Activated CD4-positive, alpha-beta T cell treated with anti-CD3 and anti-CD28 coated beads for 4 hours (primary cell): ENCODE measurements at places on chromosomes 13 and 19.

DNA sequence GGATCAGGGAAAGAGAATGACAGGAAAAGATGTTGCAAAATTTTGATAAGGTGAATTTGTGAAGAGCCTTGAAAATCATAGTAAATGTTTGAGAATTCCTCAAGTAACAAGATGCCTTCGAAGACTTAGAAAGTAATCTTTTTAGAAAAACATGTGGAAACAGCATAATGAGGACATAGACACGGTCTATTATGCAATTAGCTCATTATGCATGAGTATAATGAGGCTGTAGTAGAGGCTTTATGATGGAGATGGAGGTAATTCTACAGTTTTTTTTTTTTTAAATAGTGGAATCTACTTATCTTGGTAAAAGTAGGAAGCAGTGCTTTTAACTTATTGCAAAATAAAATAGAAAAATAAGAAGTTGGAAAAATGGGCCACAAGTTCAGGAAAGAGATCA is 1329.1 kb upstream of the SPRY2 start:
- no peak for DNase-seq

GRCh38 chr13:46354156-46355087 is 32.6 kb downstream of the RUBCNL start:
- DNase-seq: no peak

DNA sequence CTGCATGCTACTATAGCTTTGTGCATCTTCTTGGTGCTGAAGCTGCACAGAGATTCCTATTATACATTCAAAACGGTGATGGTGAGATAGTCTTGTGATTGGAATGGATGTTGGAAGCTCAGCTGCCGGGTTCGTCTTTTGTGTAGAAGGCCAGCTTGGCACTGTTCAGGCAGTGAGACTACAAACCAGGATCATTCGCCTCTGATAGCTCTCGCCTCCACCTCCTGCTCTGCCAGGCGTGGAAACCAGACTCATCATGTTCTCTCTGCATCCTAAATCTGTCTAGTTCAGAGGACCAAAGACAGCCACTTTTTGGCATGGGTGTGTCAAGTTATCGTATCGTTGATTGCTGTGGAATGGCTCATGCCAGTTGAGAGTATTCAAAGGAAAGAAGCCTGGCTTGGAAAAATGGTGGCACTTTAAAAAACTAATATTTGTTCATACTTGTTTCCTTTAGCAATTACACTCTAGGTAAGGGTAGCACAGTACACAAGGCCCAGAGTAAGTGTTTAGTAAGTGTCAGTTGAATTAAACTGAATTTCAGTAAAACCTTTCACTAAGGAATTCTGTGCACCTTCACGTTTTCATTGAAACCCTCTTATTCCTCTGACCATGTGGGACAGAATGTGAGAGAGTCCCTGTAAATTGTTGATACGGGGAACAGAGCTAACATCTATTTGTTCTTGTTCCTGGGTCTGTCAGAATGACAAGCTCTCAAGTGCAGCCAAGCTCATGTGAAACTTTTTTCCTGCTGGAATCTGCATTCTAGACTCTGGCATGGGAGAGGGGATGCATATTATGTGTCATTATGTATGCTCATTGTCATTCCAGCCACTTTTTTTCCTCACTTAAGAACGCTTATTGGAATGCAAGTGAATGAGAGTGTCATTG is 69.8 kb downstream of the DPY19L3 start:
- no peak for DNase-seq

DNA sequence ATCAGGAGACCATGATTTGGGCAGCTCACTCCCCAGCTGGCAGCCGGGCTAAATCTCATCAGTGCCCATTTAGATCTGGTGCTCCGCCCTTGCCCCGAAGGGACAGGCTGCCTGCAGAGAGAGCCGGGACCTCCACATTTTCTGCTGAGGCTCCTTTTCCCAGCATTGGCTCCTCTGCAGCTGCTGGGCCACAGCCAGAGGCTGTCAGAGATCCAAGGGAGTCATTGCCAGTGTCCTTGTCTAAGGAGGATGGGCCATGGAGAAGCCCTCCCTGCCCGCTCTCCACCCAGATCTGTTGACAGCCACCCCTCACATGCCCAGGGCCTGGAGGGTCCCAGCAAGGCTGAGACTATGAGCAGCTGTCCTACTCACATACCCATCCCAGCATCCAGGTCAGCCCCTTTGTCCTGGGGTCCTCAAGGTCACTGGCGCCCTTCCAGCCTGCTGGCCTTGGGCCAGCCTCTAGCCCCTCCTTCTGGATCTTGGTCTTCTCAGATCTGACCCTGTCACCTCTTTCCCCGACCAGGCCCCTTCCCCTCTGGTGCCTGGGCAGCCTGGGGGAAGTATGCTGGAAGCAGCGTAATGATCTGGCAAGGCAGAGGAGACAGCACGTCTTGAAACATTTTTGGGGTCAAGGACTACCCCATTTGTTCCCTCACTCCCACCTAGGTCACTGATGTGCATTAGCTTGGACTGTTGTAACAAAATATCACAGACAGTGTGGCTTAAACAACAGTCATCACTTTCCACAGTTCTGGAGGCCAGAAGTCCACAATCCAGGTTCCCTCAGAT is 7.9 kb downstream of the PIN1 start:
- DNase-seq: no peak

DNA sequence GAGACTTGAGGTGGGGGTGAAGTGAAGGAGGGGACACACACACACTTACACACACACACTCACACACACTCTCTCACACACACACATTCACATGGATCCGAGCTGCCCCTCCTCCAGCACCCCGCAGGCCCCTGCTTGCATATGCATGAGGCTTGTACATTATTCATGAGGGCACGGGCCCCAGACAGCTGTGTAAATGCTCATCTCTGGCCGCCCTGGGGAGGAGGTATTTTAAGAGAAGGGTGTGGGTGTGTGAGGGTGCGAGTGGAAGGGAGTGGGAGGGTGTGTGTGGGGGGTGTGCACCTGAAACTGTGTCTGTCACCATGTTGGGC is 2.4 kb downstream of the NCAN start:
- no peak for DNase-seq

DNA sequence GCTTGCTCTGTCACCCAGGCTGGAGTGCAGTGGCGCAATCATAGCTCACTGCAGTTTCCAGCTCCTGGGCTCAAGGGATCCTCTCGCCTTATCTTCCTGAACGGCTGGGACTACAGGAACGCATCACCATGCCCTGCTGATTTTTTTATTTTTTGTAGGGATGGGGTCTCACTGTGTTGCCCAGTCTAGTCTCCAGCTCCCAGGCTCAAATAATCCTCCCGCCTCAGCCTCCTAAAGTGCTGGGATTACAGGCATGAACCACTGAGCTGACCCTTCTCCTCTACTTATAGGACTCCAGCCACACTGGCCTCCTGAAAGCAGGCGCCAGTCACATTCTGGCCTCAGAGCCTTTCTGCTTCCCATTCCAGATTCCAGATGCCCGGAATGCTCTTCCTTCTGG is 10.5 kb downstream of the DACT3 start:
- no peak for DNase-seq

- DNase-seq: no peak
Measured at GRCh38 chr13:112657850-112658445, 31.9 kb upstream of the ATP11A start.

DNA sequence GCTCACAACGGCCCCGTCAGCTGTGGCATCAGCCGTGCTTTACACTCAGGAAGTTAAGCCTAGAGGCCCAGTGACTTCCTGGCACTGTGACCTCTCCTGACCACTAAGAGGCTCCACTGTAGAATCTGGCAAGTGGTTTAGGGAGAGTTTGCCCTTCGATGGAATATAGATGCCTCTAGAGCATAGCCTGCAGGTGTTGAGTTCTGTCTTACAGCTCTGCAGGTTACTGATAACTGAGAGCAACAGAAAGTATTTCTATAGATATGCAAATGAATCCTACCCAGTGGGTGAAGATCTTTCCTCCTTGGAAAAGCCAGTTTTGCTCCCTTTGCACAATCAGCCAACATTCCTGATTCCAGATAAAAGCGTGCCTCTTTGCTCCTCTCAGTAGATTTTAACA is 35.8 kb downstream of the ATP12A start:
- DNase-seq: no peak

GRCh38 chr13:32791545-32792172 is 205.4 kb downstream of the PDS5B start:
- no peak for DNase-seq

DNA sequence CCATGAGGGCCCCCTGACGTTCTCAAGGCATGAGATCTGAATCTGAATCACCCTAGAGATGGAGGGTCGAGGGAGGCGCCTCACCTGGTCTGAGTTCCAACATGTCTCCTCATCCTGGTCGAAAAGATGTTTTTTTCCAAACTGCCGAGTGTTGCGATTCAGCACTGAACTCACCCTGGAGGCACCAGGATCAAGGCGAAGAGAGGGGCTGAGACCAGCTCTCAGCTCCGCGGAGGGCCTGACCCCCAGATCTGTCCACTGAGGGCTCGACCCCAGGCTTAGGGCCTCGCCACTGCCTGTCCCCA is 555 bp downstream of the NR2C2AP start:
- no peak for DNase-seq

- DNase-seq: no peak
Measured at GRCh38 chr19:3189702-3190469, 4.2 kb downstream of the NCLN start.

GRCh38 chr19:42246143-42246921 is 3.9 kb upstream of the GSK3A start:
- no peak for DNase-seq

DNA sequence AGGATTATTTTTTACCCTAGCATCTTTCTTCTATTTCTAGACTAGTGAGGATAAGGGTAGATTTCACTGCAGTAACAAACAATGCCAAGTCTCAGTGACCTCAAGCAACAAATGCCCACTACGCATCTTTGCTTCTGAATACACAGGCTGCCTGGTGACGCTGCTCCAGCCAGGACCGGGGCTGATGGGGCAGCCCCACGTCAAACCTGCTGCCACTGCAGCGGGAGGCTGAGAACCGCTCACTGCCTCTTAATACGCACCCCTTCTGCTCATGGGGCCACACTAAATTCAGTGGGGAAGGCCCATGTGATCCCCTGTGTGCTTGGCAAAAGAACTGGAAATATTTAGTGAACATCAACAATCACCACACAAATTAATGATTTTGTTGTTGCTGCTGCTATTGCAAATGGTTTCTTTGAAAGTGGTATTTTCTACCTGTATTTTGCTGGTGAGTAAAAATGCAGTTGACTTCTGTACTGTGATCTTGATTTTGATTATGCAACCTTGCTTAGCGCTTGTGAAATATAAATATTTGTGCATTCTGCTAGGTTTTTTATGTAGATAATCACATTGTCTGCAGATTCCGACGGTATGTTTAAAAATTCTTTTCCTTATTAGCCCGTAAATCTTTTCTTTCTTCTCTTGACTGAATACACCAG is 139.5 kb upstream of the SPACA7 start:
- DNase-seq: no peak

DNA sequence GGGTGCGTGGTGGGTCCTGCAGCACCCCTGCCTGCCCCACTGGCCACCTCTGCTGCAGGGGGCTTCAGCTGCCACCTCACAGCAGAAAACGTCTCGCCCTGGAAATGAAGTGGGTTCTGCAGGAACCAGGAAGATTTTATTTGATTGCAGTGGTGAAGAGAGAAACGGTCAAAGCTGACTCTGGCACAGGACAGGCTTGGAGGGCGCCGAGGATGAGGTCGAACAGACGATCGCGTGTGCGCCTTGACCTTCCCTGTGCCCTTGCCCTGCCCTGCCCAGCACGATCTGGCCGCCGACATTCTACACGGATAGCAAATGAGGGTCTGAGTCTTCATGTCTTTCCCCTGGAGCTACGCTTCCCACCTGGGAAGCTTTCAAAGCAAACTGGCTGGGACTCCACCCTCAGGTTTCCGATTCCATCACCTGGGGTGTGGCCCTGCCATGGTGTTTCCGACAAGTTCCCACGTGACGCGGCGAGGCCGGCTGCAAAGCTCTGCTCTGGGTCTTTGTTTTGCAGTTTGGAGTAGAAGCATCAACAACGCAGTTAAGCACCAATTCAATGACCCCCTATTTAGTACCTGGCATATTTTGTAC is 50.3 kb upstream of the TUBGCP3 start:
- no peak for DNase-seq

DNA sequence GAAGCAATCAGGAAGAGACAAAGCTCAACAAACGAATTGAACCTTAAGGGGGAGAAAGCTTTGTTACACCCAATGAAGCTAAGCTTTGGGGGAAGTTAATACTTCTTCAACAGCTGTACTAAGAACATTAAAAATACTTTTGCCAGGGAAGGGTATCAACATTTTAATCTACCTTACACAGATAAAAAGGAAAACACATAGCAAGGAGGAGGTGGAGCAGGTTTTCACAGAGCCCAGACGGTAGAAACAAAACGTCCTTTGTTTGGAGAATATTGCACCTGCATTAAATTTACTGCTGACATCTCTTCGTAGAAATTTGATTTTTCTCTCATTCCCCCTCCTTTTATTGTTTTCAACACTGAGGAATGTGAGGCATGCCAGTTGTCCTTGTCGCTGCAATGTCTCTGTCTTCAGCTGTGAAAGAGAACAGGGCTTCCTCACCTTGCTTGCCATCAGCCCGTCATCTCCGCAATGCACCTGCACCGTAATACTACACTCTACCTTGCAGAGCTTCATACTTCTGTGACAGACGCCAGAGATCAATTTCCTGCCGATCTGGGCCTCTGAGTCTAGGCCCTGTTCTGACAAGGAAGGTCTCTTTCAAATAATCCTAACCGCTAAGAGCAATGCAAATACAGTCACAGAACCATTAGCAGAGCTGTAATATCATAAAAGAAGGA is 270.8 kb downstream of the SPRY2 start:
- DNase-seq: no peak

- DNase-seq: no peak
Measured at GRCh38 chr13:113924184-113924901, 49.5 kb downstream of the C13orf46 start.

DNA sequence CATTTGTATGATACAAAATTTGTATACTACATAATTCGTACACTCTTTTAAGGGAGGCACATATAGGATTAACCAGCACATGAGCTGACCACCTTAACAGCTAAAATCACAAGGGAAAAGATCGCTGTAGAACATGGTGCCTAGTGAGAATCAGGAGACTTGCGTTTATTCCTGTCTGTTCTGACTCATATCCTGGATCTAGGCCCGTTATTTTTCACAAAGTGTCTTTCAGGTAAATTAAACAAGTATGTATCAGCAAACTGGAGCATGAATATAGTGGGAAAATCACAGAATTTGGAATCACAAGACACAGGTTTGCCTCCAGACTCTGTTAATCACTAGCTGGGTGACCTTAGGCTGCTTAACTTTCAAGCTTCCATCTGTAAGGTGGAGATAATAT is 47.5 kb upstream of the ESD start:
- no peak for DNase-seq

GRCh38 chr13:75687150-75687763 is 51.1 kb downstream of the LMO7 start:
- DNase-seq: no peak

GRCh38 chr19:48372904-48373303 is 8.7 kb downstream of the SYNGR4 start:
- no peak for DNase-seq
